ENCODE measurements at places on chromosomes 16 and 17. TPM values are rescaled to one million over a fixed set of nuclear protein-coding genes. Genes with fewer than 3 reads are reported as not detected.

ATXN7L3 gene
- 32.0 TPM for polyA plus RNA-seq

TERB1 gene
- not detected for polyA plus RNA-seq

SEPTIN1 gene
- polyA plus RNA-seq = 2.1 TPM

CTRB1 gene
- polyA plus RNA-seq = 23,150 TPM

HLF gene
- 4.4 TPM for polyA plus RNA-seq

RAMP2 gene
- polyA plus RNA-seq = 26.5 TPM

SULT1A4 gene
- 15.8 TPM for polyA plus RNA-seq

MEIOB gene
- not detected for polyA plus RNA-seq

MMP28 gene
- polyA plus RNA-seq = 3.0 TPM

CMTM2 gene
- 0.65 TPM for polyA plus RNA-seq

SPNS2 gene
- 51.7 TPM for polyA plus RNA-seq

C17orf78 gene
- polyA plus RNA-seq = not detected

GLYR1 gene
- 41.4 TPM for polyA plus RNA-seq

DLX4 gene
- polyA plus RNA-seq = 0.26 TPM

CSH2 gene
- not detected for polyA plus RNA-seq

Measured in pancreas (tissue), 10 donors.